ENCODE measurements at places on chromosomes 1 and 21. TPM values are rescaled to one million over a fixed set of nuclear protein-coding genes. Genes with fewer than 3 reads are reported as not detected.

Gene ANXA9
- total RNA-seq = 1.1 TPM

Gene NTMT2
- not detected for total RNA-seq

Gene NBPF6
- total RNA-seq = not detected

Gene KCNJ15
- total RNA-seq = 87.3 TPM

Gene KRTAP10-1
- not detected for total RNA-seq

Gene MXRA8
- total RNA-seq = 78.3 TPM

Gene CCDC30
- 6.8 TPM for total RNA-seq

Gene CRYAA
- total RNA-seq = not detected

DNA sequence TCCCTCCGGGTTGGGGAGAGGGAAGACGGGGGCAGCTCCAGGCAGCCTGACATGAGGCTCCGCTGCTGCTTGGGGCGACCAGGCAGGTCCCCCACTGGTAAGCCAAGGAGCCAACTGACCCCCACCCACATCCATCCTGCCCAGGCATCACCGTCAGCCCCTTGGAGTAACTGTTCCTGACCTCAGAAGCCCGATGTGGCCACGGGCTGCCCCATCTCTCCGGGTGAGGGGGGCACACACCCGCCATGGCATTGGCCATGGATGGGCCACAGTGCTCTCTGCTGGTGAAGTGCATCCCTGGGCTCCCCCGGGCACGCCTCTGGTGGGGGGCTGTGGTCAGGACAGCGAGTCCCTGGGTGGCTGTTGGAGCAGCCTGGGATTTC is 100.0 kb downstream of the CRYAA start:
- no peak overlapping the region for H3K27ac ChIP-seq
- H3K4me3 ChIP-seq = no peak overlapping the region
- no peaks in the 10 kb centered on the region for H3K27me3 ChIP-seq
- H3K4me1 ChIP-seq = no peaks in the 10 kb centered on the region
- no peaks in the 10 kb centered on the region for H3K36me3 ChIP-seq

DNA sequence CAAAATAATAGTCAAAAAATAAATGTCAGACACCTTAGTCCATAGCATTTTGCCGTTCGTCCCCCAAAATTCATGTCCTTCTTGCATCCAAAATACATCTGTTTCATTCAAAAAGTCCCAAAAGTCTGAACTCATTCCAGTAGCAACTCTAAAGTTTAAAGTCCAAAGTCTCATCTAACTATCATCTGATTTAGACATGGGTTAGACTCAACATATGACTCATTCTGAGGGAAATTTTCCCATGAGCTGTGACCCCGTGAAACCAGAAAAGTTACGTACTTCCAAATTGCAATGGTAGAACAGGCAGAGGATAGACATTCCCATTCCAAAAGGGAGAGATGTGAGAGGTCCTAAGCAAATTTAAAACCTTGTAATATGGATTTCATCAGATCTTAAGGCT is 48.6 kb upstream of the CACHD1 start:
- no peak overlapping the region for H3K4me3 ChIP-seq
- H3K4me1 ChIP-seq = no peaks in the 10 kb centered on the region
- H3K27me3 ChIP-seq = no peaks in the 10 kb centered on the region

- no peak overlapping the region for H3K27ac ChIP-seq
- peaks cover 40% of the 10 kb centered on the region for H3K36me3 ChIP-seq
Measured at GRCh38 chr21:42535602-42536171, 22.0 kb downstream of the SLC37A1 start.

DNA sequence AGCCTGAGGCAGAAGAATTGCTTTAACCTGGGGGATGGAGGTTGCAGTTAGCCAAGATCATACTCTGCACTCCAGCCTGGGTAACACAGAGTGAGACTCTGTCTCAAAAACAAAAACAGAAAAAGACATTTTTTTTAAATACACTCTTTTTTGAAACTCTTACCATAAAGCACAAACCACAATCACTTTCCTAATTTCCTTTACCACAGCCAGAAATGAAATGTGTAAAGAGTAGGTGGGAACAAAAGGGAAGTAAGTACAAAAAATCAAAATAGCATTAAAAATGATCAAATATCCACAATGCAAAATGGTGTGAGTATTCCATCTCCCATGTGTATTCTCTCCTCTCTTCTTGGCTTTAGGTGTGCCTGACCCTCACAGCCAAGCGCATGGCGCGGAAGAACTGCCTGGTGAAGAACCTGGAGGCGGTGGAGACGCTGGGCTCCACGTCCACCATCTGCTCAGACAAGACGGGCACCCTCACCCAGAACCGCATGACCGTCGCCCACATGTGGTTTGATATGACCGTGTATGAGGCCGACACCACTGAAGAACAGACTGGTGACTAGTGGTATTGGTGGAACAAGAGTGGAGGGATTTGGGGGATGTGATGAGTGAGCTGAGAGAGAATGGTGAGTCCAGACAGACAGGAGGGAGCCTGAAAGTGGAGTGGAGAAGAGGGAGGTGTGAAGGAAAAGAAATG is 14.9 kb downstream of the ATP1A4 start:
- H3K4me1 ChIP-seq = no peaks in the 10 kb centered on the region
- H3K4me3 ChIP-seq = no peak overlapping the region
- no peak overlapping the region for H3K27ac ChIP-seq
- H3K36me3 ChIP-seq = no peaks in the 10 kb centered on the region
- DNase-seq = no peak

DNA sequence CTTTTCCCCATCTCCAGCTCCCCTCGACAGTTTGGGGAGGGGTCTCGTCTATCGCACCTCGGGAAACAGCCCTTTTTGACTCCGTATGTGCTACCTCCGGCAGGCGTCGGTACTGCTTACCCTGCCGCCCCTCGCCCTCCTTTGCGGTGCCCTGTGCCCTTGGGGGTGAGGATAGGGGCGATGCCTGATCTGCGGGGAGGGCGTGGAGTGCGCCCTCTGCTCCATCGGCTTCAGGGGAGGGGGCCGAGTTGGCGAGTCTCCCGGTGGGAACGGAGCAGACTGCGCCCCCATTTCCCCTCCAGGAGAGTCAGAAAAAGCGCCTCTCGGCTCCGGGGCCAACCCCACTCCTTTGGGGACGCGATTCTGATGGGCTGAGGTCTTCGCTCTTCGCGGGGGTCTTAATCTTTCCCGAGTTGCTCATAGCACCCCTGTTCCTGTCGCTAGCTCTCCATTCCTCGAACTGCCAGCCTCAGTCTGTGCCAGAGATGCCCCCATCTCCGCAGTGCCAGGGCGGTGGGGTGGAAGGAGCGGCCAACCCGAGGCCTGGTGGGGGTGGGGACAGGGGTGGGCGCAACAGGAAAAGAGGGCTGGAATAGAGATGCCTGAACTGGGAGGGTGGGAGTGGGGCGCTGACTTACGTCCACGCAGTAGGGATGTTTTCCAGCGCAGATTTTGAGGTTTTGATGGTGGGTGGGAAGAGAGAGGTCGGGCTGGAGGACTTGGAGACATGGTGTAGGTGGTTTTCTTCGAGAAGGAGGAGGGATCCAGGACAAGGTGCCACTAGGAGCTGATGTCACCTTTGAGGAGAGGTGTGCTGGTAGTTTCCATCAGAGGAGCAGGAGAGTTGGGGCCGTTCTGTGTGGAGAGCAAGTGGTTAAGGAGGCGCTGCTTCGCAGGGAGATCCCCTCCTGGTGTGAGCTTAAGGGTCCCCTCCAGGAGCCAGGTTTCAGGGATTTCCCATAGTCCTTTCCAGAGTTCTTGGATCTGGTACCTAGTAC is 674 bp downstream of the PPFIA4 start:
- peaks cover 4% of the 10 kb centered on the region for H3K27me3 ChIP-seq
- no peak for DNase-seq
- no peak overlapping the region for H3K27ac ChIP-seq
- H3K36me3 ChIP-seq = peaks cover 27% of the 10 kb centered on the region
- H3K4me1 ChIP-seq = no peaks in the 10 kb centered on the region

DNA sequence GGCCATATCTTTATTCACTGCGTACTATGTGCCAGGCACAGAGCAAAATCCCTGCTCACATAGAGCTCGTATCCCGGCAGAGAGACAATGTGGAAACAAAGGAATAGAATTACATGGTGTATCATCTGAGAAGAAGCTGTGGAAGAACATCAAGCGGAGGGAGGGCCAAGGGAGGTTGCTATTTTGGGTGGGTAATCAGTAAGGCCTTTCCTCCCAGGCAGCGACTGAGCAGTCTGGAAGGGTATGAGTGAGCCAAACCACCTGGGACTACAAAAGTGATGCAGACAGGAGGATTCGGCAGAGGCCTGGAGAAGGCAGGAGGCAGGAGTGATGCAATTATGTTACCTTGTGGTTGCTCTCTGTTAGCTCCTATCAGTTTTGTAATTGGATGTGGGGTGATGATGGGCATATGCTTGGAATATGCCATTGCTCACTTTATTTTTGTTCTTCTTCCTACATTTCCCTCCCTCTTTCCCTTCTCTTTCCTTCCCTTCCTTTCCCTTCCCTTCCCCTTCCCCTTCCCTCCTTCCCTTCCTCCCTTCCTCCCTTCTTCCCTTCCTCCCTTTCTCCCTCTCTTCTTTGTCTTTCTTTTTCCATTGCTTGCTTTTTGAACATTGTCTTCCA is 172.9 kb downstream of the DISC1 start:
- H3K27ac ChIP-seq = no peak overlapping the region
- H3K4me3 ChIP-seq = no peak overlapping the region
- H3K36me3 ChIP-seq = no peaks in the 10 kb centered on the region
- DNase-seq = no peak
- H3K27me3 ChIP-seq = no peaks in the 10 kb centered on the region
- no peaks in the 10 kb centered on the region for H3K4me1 ChIP-seq

DNA sequence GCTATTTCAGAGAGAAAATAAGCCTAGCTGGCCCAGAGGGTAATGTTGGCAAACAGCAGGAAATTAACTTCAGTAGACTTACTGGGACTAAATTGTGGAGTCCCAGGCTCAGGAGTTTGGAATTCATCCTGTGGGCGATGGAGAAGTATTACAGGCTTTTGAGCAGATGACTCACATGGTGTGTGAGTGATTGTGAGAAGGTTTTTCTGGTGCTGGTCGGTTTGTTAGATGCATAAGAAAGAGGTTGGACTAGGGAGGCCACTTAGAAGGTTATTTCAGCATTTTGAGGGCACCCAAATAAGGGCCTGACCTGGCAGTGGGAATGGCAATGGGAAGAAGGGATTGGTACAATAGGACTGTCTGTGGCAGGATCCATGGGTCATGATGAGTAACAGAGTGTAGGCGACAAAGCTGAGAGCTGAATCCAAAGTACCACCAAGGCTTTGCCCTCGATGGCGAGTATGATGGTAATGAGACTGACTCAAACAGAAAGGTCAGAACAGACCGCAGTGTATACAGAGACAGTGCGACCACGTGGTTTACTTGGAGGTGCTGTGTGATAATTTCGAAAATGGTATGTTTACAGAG is 69.2 kb upstream of the KIF26B start:
- H3K36me3 ChIP-seq = no peaks in the 10 kb centered on the region
- H3K27ac ChIP-seq = no peak overlapping the region
- no peaks in the 10 kb centered on the region for H3K4me1 ChIP-seq
- H3K4me3 ChIP-seq = no peak overlapping the region
- DNase-seq = no peak

- no peaks in the 10 kb centered on the region for H3K36me3 ChIP-seq
- peak overlapping the region; percentile 88 for H3K27ac ChIP-seq
- no peaks in the 10 kb centered on the region for H3K27me3 ChIP-seq
- H3K4me1 ChIP-seq = peaks cover 76% of the 10 kb centered on the region
- H3K4me3 ChIP-seq = peak overlapping the region; percentile 43
Measured at GRCh38 chr21:35048183-35048601, 910 bp downstream of the RUNX1 start.

GRCh38 chr1:227945891-227946623 is 1.7 kb downstream of the WNT9A start:
- no peaks in the 10 kb centered on the region for H3K27me3 ChIP-seq
- H3K36me3 ChIP-seq = no peaks in the 10 kb centered on the region
- DNase-seq = peak; percentile 92
- H3K4me3 ChIP-seq = peak overlapping the region; percentile 41
- peak overlapping the region; percentile 58 for H3K27ac ChIP-seq

GRCh38 chr1:111489604-111490003 is 13.8 kb downstream of the ADORA3 start:
- H3K4me3 ChIP-seq = no peak overlapping the region
- H3K36me3 ChIP-seq = no peaks in the 10 kb centered on the region
- no peak for DNase-seq
- H3K27ac ChIP-seq = peak overlapping the region; percentile 41
- H3K27me3 ChIP-seq = no peaks in the 10 kb centered on the region

DNA sequence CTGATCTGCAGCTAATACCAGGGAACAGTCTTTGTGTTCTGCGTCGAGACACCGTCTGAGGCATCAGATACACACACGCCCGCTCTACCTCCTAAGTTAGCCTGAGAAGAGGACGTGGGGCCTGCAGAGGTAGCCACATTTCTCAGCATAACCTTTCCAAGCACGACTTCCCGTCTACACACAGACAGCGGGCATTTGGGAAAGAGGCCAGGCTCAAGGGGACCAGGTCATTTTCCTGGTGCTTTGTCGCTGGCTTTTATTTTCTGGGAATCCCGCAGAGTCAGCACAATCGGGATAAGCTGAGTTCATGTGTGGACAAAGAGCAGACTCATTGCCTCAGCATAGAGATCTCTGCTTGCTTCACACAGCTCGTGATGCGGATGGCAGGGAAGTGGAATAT is 72.5 kb upstream of the SMYD2 start:
- DNase-seq = no peak
- no peaks in the 10 kb centered on the region for H3K27me3 ChIP-seq
- no peaks in the 10 kb centered on the region for H3K36me3 ChIP-seq
- H3K4me1 ChIP-seq = no peaks in the 10 kb centered on the region
- H3K27ac ChIP-seq = no peak overlapping the region
- no peak overlapping the region for H3K4me3 ChIP-seq

DNA sequence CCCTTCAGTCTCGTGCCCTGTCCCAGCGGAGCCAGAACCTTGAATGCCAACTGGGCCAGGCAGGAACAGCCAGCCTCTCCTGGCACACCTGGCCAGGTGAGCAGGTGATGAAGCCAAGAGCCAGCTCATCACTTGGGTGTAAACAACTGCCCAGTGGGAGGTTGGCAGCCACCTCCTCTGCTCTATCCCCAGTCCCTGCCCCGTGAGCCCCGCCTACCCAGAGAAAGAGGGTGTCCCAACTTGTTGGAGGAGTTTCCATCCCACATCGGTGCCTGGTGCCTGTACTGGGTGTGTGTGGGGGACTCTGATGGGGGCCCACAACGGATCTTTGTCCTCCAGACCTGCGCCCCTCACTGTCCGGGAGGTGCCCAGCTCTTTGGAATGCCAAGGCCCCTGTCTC is 17.8 kb upstream of the FAM131C start:
- H3K36me3 ChIP-seq = no peaks in the 10 kb centered on the region
- no peaks in the 10 kb centered on the region for H3K4me1 ChIP-seq
- H3K27ac ChIP-seq = no peak overlapping the region
